HepG2 (cell line): ENCODE measurements at places on chromosomes 1 and 21.

DNA sequence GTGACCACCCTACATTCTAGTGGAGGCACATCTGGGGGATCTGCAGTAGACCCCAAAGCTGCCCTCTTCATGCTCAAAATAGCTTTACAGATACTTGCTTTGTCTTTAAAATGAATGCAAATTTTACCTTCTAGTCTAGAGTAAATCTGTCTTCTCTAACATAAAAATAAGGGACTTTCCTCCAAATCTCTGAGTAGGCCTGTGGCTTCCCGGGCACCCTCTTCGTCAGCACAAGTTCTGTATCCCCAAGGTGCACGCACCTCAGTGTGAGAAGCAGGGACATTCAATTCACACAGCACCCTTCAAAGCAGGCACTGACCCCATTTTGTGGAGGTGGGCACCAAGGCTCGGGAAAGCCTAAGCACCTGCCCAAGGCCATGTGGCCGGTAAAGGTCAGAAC, 19.0 kb downstream of the MEF2D start:
- H3K36me3 ChIP-seq, result peaks cover 57% of the 10 kb centered on the region; the same call in 2 of the 3 replicates
- H3K4me3 ChIP-seq, result no peak overlapping the region
- no peak for DNase-seq
- H3K27ac ChIP-seq, result no peak overlapping the region
- H3K27me3 ChIP-seq, result no peaks in the 10 kb centered on the region
- H3K4me1 ChIP-seq, result peaks cover 16% of the 10 kb centered on the region

- no peak overlapping the region for H3K27ac ChIP-seq
- no peak for DNase-seq
- H3K27me3 ChIP-seq, result no peaks in the 10 kb centered on the region
Measured at GRCh38 chr1:168400139-168400538, 119.5 kb downstream of the TBX19 start.

DNA sequence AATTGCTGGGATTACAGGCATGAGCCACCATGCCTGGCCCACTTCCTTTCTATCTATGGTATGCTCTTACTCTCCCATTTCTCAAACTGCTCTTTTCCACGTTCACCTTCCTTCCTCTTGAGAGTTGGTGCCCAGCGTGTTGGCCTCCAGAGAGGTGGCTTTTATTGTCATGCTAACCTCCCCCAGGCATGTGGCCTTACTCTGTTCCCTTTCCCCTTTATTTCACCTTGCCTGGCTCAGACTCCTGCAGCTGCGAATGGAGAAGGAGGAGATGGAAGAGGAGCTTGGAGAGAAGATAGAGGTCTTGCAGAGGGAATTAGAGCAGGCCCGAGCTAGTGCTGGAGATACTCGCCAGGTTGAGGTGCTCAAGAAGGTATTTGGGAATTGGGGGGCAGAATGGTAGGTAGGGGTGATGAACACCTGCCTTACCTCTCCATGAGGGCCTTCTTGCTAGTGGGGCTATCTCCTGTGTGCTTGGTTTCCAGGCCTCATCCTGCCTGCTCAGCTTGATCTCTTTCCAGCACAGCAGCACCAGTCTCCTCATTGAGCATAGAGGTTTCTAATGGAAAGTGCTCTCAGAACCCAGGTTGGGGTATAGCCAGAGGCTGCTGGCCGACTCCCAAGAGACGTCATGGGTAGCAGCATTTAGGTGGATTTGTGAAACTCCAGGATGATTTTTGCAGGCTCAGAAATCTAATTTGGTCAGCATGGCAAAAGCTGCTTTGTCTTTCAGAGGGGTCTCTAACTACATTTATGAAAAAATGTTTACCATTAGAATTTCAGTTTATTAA, 13.2 kb upstream of the TUFT1 start:
- no peaks in the 10 kb centered on the region for H3K4me1 ChIP-seq
- no peaks in the 10 kb centered on the region for H3K27me3 ChIP-seq
- no peak for DNase-seq
- no peaks in the 10 kb centered on the region for H3K36me3 ChIP-seq
- no peak overlapping the region for H3K4me3 ChIP-seq

DNA sequence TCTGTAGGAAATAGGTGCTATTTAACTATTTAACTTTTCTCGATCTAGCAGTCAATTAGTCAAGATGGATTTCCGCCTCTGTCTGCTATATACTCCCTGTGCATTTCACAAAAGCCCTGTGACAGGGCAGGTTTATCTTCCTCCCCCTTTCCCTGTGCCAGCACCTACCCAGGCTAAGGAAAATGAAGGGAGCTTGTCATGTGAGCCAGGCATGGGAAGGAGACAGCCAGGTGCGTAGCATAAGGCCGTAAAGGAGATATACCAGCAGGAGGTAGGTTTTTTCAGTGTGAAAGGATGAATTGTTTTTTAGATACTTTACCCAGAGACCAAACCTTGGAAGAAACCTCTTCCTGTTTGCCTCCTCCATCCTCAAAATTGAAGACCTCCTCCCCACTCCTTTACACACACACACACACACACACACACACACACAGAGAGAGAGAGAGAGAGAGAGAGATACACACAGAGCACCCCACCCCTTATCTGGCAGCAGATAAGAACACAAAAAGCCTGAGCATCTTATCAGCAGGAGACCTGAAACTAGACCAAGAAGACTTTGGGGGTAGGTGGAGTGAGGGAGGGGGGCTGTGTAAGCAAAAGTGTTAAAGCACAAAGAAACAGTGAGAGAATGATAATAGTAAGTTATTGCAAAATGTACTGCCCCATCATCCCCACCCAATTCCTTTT, 12.0 kb upstream of the TARBP1 start:
- no peak overlapping the region for H3K27ac ChIP-seq
- no peaks in the 10 kb centered on the region for H3K36me3 ChIP-seq
- no peaks in the 10 kb centered on the region for H3K27me3 ChIP-seq
- no peak for DNase-seq

- no peak overlapping the region for H3K4me3 ChIP-seq
- DNase-seq, result no peak
- H3K4me1 ChIP-seq, result peaks cover 8% of the 10 kb centered on the region
- peaks cover 29% of the 10 kb centered on the region for H3K27me3 ChIP-seq
- no peaks in the 10 kb centered on the region for H3K36me3 ChIP-seq
- H3K27ac ChIP-seq, result no peak overlapping the region
Measured at GRCh38 chr21:38567335-38567969, 69.2 kb upstream of the ERG start.

GRCh38 chr1:235470741-235471439, 33.4 kb downstream of the B3GALNT2 start:
- H3K27ac ChIP-seq, result no peak overlapping the region
- DNase-seq, result no peak
- H3K27me3 ChIP-seq, result no peaks in the 10 kb centered on the region
- H3K4me1 ChIP-seq, result no peaks in the 10 kb centered on the region

- peaks cover 6% of the 10 kb centered on the region; the same call in 2 of the 3 replicates for H3K36me3 ChIP-seq
- no peak for DNase-seq
- peaks cover 37% of the 10 kb centered on the region for H3K4me1 ChIP-seq
- H3K27ac ChIP-seq, result no peak overlapping the region
- H3K27me3 ChIP-seq, result no peaks in the 10 kb centered on the region
- no peak overlapping the region for H3K4me3 ChIP-seq
Measured at GRCh38 chr1:179298952-179299351, 5.4 kb downstream of the SOAT1 start.

GRCh38 chr21:36684957-36685714, 13.8 kb upstream of the SIM2 start:
- H3K27ac ChIP-seq, result no peak overlapping the region
- peaks cover 3% of the 10 kb centered on the region; the same call in 1 of the 2 replicates for H3K27me3 ChIP-seq
- no peaks in the 10 kb centered on the region for H3K36me3 ChIP-seq
- no peak overlapping the region for H3K4me3 ChIP-seq

DNA sequence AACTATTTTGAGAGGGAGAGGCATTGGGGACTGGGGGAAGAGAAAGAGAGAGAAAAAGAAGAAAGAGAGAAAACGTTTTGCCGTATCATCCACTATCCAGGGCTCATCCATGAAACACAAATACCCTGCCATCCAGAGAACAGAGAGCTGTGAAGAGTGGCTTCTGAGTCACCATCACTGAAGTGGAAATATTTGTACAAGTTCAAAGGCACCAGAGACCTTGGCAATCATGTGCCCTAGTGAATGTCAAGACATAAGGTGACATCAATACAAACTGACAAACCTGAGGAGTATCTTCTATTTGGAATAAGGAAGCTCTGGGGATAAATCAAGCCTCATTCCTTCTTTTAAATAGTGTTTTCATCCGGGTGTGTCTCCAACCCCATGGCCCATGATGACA, 197.2 kb upstream of the PROX1 start:
- H3K36me3 ChIP-seq, result no peaks in the 10 kb centered on the region
- peaks cover 73% of the 10 kb centered on the region for H3K4me1 ChIP-seq
- H3K27me3 ChIP-seq, result no peaks in the 10 kb centered on the region

- peaks cover 21% of the 10 kb centered on the region for H3K4me1 ChIP-seq
- no peaks in the 10 kb centered on the region for H3K27me3 ChIP-seq
- H3K27ac ChIP-seq, result no peak overlapping the region
- peaks cover 29% of the 10 kb centered on the region for H3K36me3 ChIP-seq
- H3K4me3 ChIP-seq, result no peak overlapping the region
Measured at GRCh38 chr1:44652445-44653106, 21.7 kb downstream of the TMEM53 start.

- H3K36me3 ChIP-seq, result no peaks in the 10 kb centered on the region; the same call in 1 of the 2 replicates
- no peak for DNase-seq
- H3K4me1 ChIP-seq, result peaks cover 23% of the 10 kb centered on the region
- no peaks in the 10 kb centered on the region for H3K27me3 ChIP-seq
- H3K27ac ChIP-seq, result peak overlapping the region; percentile 100
Measured at GRCh38 chr1:44820328-44821239, 12.3 kb downstream of the BTBD19 start.

DNA sequence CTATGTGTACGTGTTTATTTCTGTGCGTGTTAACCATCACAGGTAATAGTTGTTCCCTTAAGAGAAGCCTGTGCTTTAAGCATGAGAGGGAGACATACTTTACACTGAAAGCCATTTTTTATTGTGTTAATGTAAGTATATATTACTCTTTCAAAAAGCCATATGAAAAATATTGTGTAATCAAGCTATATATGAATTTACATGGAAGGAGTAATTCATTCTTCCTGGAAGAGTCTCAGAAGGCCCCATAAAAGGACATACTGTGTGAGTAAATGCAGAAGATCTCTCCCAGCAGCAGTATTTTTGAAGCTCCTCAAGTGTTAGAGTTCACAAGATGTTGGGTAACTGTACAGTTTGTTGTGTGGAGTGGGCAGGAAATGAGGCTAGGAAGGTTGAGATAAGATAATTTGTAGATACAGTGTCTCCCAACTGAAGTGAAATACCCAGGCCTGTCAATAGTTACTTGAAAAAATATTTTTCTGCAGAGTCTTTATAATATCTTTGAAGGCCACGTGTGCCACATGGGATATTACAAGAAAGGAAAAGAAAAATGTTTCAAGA, 138.3 kb downstream of the PTGER3 start:
- H3K4me1 ChIP-seq, result no peaks in the 10 kb centered on the region
- no peak overlapping the region for H3K27ac ChIP-seq
- no peak overlapping the region for H3K4me3 ChIP-seq
- H3K36me3 ChIP-seq, result no peaks in the 10 kb centered on the region
- DNase-seq, result no peak

GRCh38 chr1:36989241-36989640, 45.1 kb downstream of the GRIK3 start:
- no peaks in the 10 kb centered on the region for H3K4me1 ChIP-seq
- no peak for DNase-seq
- H3K27me3 ChIP-seq, result peaks cover 1% of the 10 kb centered on the region; the same call in 1 of the 2 replicates
- no peaks in the 10 kb centered on the region for H3K36me3 ChIP-seq

- no peak overlapping the region for H3K27ac ChIP-seq
- H3K4me1 ChIP-seq, result no peaks in the 10 kb centered on the region
- no peaks in the 10 kb centered on the region; the same call in 1 of the 2 replicates for H3K27me3 ChIP-seq
- H3K4me3 ChIP-seq, result no peak overlapping the region
Measured at GRCh38 chr1:244111027-244111426, 59.9 kb downstream of the ZBTB18 start.

- H3K27me3 ChIP-seq, result no peaks in the 10 kb centered on the region
- peaks cover 14% of the 10 kb centered on the region; the same call in 2 of the 3 replicates for H3K36me3 ChIP-seq
- peak overlapping the region; percentile 74 for H3K27ac ChIP-seq
- peaks cover 53% of the 10 kb centered on the region for H3K4me1 ChIP-seq
- peak overlapping the region; percentile 11 for H3K4me3 ChIP-seq
Measured at GRCh38 chr1:205301205-205301821, 20.2 kb downstream of the NUAK2 start.

- H3K27me3 ChIP-seq, result no peaks in the 10 kb centered on the region
- H3K4me1 ChIP-seq, result peaks cover 50% of the 10 kb centered on the region
- H3K27ac ChIP-seq, result peak overlapping the region; percentile 53
- peaks cover 24% of the 10 kb centered on the region; the same call in 2 of the 3 replicates for H3K36me3 ChIP-seq
- DNase-seq, result no peak
Measured at GRCh38 chr1:153775458-153776327, 486 bp downstream of the SLC27A3 start.

DNA sequence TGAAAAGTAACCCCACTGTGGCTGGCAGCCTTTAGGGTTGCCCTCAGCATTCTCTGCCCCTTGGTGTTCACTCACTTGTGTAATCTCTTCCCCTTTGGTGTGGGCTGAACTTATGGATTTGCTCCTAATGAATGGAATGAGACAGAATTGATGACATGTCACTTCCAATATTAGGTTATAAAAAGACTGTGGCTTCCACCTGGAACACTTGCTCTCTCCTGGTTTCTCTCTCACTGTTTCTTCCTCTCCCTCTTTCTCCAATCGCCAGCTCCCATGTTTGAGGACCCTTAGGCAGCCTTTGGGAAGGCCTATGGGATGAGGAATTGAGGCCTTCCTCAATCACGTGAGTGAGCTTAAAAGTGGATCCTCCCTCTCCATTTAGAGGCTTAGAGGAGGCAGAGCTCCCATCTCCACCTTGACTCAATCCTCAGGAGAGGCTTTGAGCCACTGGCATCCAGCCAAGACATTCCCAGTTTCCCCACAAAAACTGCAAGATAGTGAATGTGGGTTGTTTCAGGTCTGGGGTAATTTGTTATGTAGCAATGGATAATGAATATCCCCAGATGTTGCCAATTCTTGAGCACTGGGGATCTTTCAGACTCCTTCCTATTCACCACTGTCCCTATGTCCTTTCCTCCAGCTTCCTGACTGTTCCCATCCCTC, 95.5 kb upstream of the CD34 start:
- no peak for DNase-seq
- no peaks in the 10 kb centered on the region for H3K4me1 ChIP-seq
- no peaks in the 10 kb centered on the region; the same call in 1 of the 2 replicates for H3K27me3 ChIP-seq
- H3K4me3 ChIP-seq, result no peak overlapping the region
